ENCODE measurements at places on chromosomes 2 and 18. TPM values are rescaled to one million over a fixed set of nuclear protein-coding genes. Genes with fewer than 3 reads are reported as not detected.

DNA sequence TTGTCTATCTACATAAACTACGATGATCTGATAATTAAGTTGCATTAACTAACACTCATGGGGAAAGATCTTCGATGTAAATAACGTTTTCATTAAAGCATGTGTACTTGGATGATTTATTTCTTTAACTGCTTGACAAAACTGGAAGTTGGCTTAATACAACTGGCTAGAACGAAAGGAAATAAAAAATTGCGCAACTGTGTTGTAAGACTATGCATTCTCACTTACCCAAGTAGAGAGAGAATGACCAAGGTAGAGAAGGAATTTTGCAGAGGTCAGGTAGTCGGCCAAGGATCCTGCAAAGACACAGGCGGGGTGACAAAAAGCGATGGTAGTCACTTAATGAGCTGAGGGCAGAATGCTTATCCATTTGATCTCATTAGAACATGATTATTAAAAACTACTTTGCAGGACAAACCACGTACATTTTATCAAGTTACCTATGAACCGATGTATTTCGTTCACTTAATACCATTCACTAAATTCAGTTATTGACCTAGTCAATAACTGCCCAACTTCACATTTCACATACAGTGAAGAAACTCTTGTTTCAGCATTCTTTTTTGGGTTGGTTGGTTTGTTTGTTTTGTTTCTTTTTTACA, 900 bp downstream of the SLC40A1 start:
- peak; percentile 20 for DNase-seq

GRCh38 chr2:792687-793086, 115.5 kb upstream of the TMEM18 start:
- DNase-seq, result no peak

Gene LIMS3
- 0.99 TPM for polyA plus RNA-seq

Gene RFX8
- 3.4 TPM for polyA plus RNA-seq

DNA sequence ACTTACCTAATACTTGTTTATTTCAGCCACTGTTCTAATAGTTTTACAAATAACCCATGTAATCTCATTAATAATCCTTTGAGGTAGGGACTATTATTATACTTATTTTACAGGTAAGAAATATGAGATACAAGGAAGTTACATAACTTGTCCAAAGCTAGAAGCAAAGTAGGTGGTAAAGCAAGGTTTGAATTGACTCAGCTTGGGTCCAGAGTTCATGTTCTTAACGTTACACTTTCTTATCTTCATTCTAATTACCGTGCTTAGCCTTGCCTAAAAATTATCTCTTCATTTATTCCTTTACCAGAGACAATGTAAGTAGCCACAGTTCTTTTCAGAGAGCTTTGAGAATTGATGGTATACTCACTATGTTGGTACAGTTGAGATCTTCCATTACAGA, 743.6 kb downstream of the KCNJ3 start:
- DNase-seq, result no peak

GRCh38 chr18:1383465-1383864, 478.8 kb downstream of the ADCYAP1 start:
- no peak for DNase-seq

DNA sequence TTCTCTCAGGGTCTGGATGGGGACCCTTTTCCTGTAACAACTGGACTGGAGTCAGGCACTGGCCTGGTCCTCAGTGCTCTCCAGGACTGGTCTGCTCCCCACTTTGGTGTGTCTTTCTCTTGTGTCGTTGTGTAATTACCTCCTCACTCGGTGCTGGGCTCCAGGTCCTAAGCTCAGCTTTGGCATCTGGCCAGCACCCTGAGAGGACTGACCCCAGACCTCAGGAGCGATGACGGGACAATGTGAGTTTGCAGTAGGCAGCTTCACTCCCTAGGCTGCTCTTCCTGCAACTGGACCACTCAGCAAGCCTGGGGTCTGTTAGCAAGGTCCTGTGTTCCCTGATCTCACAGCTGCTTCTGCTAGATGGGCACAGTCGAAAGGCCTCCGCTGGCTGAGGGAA, 93.8 kb downstream of the COLEC12 start:
- DNase-seq, result no peak

Gene ABHD1
- polyA plus RNA-seq, result 0.24 TPM

- DNase-seq, result no peak
Measured at GRCh38 chr2:13110825-13111224, 394.1 kb downstream of the TRIB2 start.

Gene ALKAL2
- not detected for polyA plus RNA-seq

DNA sequence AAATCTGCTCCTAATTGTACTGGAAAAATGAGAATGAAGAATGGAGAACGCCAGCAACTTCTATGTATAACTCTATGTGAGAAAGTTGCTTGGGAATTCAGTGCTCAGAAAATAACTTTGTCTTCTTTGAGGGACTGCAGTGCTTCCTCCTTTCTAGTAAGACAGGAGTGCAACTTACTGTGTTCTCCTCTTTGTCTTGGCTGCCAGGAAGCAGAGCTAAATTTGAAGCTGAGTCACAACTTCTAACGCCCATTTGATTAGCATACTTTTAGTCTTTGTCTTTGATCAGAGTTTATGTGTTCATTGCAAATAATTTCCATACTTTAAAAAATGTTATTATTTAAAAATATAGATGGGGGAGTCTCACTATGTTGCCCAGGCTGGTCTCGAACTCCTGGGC, 6.6 kb downstream of the ARHGAP25 start:
- no peak for DNase-seq

- DNase-seq, result no peak
Measured at GRCh38 chr2:185132501-185133041, 534.2 kb downstream of the ZNF804A start.

Gene UCN
- 0.30 TPM for polyA plus RNA-seq

- no peak for DNase-seq
Measured at GRCh38 chr2:156077041-156077742, 255.3 kb downstream of the NR4A2 start.

Gene SERPINB13
- not detected for polyA plus RNA-seq

Gene DTNA
- 10.8 TPM for polyA plus RNA-seq

Gene TLX2
- not detected for polyA plus RNA-seq

GRCh38 chr2:34997779-34998178, 1357.8 kb upstream of the CRIM1 start:
- no peak for DNase-seq

GRCh38 chr2:20198796-20199632, 25.9 kb downstream of the SDC1 start:
- DNase-seq, result no peak

Gene IKZF2
- 2.1 TPM for polyA plus RNA-seq

Gene GRHL1
- polyA plus RNA-seq, result 0.26 TPM

DNA sequence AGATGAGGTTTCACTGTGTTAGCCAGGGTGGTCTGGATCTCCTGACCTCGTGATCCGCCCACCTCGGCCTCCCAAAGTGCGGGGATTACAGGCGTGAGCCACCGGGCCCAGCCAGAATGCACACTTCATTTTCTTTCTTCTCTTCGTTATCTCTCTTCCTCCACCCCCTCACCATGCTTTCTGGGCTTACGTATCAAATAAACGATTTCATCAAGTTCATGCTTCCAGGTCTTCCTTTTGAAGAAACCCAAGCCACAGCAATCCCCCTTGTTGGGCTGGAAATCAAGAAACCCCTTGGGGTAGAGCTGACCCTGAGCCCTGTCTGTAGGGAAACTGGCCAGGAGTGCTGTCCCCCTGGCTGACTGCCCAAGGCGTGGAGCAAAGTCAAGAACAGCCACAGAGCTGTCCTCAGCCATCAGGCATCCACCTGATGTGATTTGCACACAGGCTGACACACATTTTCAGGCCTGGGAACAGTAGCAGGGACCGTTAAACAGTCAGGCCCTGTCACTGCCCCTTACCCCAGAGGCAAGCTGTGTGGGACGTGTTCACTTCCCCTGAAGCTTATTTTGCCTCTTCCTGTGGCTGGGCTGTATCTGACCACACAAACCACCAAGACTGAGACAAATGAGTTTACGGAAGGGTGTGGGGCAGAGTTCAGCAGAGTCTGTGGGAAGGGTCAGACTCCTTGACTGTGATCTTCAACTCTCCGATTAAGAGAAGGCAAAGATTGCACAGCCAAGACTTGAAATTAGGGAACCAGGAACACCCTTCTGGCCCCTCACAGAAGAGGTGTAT, 15.1 kb upstream of the NMUR1 start:
- DNase-seq, result peak; percentile 53

- DNase-seq, result no peak
Measured at GRCh38 chr2:201959198-201959597, 74.5 kb upstream of the FZD7 start.

GRCh38 chr2:23513872-23514793, 129.2 kb downstream of the KLHL29 start:
- no peak for DNase-seq

DNA sequence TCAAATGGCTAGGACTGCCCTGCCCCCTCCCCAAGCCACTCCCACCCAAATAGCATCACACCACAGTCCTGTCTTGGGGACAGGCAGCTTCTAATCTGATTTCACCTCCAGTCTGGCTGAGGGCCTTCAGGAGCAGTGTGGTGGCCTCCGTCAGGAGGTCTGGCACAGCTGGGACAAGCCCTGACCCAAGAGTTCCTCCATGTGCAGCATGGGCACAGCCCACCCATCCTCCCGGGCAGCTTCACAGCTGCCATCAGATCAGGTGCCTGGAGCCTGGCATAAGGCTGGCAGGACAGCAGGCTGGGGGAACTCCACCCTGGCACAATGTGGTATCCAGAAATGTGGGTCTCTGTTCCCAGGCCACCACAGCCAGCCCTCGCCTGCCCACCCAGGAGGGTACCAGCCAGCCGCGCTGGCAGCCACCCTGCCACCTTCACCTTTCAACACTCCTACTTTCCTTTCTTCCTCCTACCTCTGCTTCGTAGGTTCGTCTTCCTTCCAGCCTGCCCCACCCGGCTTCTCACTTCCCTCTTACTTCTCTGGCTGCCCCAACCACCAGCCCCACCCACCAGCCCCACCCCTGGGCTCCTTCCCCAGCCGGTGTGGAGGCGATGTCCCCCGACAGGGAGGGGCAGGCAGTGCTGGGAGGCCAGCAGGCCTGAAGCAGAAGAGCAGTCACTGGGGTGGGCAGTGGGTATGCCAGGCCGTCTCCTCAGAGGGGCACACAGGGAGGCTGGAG, at the start of gene CAPG:
Gene CAPG (minus strand): TSS at position 522 of the 739 bp plus-strand sequence. CDS start 8,221 bp downstream, outside the sequence.
- no peak for DNase-seq

Gene MROH2A
- polyA plus RNA-seq, result not detected

Gene LIMS4
- polyA plus RNA-seq, result 5.2 TPM

Gene FASTKD2
- 17.6 TPM for polyA plus RNA-seq

DNA sequence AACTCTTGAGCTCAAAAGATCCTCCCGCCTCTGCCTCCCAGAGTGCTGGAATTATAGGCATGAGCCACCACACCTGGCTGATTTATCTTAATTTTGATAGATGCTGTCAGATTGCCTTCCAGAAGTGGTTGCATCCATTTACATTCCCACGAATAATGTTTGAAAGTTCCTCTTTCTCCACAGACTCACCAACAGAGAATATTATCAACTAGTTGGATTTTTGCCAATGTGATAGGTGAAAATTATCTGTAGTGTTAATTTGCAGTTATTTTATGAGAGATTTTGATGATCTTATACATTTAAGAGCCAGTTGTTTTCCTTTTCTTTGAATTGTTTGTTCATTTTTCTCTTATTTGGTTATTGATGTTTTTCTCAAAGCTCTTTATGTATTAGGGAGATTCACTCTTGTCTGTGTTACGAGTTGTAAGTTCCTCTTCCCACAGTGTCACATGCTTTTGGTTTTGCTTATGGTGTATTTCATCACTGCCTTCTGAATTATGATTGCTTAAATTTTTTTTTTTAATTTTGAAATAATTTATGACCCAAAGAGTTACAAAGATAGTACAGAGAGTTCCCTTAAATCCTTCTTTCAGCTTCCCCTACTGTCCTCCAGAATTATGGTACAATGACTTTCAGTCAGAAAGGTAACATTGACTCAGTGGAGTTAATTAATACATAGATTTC, 20.7 kb upstream of the NT5DC4 start:
- no peak for DNase-seq

Gene BCL11A
- polyA plus RNA-seq, result 1.0 TPM

GRCh38 chr2:121837591-121837990, 82.1 kb downstream of the TSN start:
- DNase-seq, result no peak

GRCh38 chr2:33236482-33237385, 239.7 kb upstream of the RASGRP3 start:
- peak; percentile 84 for DNase-seq

- no peak for DNase-seq
Measured at GRCh38 chr2:105691947-105692390, 52.7 kb upstream of the NCK2 start.

Gene RND3
- 136 TPM for polyA plus RNA-seq
